ENCODE measurements at places on chromosomes 4 and X. TPM values are rescaled to one million over a fixed set of nuclear protein-coding genes. Genes with fewer than 3 reads are reported as not detected.

- no peak for DNase-seq
Observed at GRCh38 chrX:42803320-42803719, 25.4 kb upstream of the PPP1R2C start.

- DNase-seq: no peak
Observed at GRCh38 chr4:126172126-126172525, 857.4 kb downstream of the FAT4 start.

TBX22 gene
- not detected for polyA plus RNA-seq

GRCh38 chr4:76197971-76198410 is 15.6 kb downstream of the SCARB2 start:
- no peak for DNase-seq

GRCh38 chrX:69285881-69286564 is 120.8 kb upstream of the PJA1 start:
- DNase-seq: peak; percentile 67
